ENCODE measurements at places on chromosomes 16 and 17. TPM values are rescaled to one million over a fixed set of nuclear protein-coding genes. Genes with fewer than 3 reads are reported as not detected.

GRCh38 chr17:11293480-11293879, 52.5 kb downstream of the SHISA6 start:
- DNase-seq, result no peak

PRDM7 gene
- total RNA-seq, result not detected

KCNJ18 gene
- total RNA-seq, result not detected

BCL6B gene
- not detected for total RNA-seq
